Skeletal muscle cell (primary cell): ENCODE measurements at places on chromosomes 1 and 21.
A peak's percentile ranks its signal among the peaks of the same experiment; 100 is the strongest.

DNA sequence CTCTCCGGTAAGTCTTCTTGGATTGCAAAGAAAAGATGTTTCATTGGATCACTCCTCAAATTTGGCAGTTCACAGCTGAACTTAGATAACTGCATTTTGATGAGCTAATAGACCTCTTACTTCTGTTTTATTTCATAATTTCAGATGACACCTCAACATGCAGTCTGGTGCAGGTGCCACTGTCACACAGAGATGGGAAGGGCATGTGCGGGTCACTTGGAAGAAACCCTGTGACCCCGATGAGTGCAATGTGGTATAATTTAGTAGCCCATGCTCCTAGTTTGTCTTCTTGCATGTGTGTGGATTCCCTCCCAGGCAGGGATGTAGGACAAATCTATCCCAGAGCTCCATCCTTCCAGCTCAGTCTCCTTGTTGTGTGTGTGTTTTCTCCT lies 481 bp upstream of the SLAMF1 start:
- no peak for DNase-seq

- no peak for DNase-seq
Observed at GRCh38 chr21:44650265-44650972, 4.0 kb downstream of the KRTAP12-4 start.

- no peak for DNase-seq
Observed at GRCh38 chr1:224267925-224268324, 62.0 kb downstream of the NVL start.

- DNase-seq, result peak; percentile 80
Observed at GRCh38 chr1:220818421-220819173, 31.9 kb downstream of the MTARC1 start.

DNA sequence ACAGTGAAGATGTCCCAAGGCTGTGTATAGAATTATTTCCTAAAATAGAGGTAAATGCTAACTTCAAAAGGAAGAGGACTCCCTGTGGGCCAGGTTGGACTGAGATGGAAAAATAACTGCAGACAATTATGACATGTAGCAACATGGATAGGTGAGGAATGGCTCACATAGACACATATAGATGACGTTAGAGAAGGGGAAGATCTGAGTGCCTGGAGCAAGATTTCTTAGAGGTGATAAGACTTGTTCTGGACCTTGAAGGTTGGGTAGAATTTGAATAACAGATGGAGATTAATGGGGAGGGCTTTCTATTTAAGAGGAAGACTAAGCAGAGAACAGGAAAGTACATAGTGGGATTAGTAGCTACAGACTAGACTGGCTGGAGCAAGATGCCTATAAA lies 76.9 kb downstream of the C1orf21 start:
- DNase-seq, result no peak

- no peak for DNase-seq
Observed at GRCh38 chr1:43994794-43995790, 3.7 kb downstream of the CCDC24 start.

DNA sequence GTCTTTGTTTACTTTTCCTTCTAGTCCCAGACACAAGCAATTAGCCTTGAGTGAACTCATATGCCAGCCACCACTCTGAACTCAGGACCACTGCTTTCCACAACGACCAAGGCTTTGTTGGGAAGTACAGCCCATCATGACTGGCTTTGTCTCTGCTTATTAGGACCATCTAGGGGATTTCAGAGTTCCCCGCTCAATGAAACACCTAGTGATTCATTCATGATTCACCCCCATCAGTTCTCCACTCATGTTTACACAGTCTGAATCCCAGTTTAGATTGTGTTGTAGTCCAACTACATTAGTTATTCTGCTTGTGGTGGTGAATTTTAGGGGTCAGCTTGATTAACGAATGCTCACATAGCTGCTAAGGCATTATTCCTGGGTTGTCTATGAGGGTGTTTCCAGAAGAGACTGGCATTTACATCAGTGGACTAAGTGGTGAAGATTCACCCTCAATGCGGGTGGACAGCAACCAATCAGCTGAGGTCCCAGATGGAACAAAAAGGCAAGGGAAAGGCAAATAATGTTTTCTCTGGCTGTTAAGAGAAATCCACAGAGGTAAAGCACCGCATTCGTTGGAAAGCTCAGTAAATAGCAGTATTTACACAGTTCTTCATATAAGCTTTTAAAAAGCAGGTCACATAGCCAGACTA lies 122.7 kb downstream of the RGS21 start:
- peak; percentile 82 for DNase-seq

DNA sequence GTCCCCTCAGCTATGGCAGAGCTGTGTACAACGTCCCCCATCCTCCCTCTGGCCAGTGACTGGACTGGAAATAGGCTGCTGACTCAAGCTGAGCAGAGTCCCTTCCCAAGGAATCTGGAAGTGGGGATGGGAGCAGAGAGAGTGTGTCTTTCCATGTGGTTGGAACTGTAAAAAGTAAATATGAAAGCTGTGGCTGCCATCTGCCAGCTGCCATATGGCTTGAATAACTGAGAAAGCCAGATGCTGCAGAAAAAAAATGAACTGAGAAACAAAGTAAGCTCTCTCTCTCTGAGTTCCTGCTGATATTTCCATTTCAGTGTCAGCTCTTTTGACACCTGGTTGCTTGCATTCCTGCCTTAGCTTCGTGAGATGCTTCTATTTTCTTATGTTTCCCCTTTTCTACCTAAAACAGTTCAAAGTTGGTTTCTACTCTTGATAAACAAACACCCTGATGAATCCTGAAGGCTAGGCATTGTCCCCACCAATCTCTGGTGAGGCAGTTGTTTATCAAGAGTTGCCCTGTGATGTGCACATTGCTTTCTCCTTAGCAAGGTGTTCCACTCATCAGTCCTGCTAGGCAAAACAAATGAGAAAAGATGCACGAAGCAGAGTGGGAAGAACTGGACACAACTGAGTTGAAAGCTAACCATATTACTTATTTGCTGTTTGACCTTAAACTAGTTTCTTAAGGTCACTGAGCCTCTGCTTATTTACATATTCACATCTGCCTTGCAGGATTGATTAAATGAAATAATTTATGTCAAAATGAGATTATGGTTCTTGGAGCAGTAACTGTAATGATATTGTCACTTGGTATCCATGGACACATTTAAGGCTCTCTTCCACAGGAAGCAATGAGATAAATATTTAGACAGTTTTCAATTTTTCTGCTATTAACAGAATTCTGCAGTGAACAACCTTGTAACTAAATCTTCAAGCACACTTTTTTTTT lies 16.6 kb upstream of the DR1 start:
- DNase-seq, result no peak

- DNase-seq, result peak; percentile 86
Observed at GRCh38 chr1:28552758-28553663, at the start of gene TRNAU1AP. TSS of gene TRNAU1AP (plus strand) at chr1:28553085. CDS start at chr1:28553111, 26 bp downstream.

DNA sequence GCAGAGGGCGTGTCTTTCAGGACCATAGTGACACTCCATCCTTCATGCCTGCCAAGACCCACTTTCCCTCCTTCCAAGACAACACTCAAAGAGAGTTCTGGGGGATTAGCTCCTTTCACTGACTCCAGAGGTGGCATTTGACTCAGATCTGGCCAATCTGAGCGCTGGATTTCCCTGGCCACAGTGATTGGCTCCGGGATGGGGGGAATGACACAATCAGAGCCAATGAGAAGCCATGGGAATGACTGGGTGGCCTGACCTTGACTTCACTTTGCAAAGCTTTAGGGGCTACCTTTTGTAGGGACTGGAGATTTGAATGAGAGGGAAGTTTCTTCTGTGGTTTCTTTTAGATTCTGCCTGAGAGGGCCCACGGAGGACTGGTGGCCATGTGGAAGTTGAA lies 26.9 kb upstream of the WNT4 start:
- no peak for DNase-seq

GRCh38 chr1:64246294-64246917 lies 43.0 kb downstream of the UBE2U start:
- no peak for DNase-seq

DNA sequence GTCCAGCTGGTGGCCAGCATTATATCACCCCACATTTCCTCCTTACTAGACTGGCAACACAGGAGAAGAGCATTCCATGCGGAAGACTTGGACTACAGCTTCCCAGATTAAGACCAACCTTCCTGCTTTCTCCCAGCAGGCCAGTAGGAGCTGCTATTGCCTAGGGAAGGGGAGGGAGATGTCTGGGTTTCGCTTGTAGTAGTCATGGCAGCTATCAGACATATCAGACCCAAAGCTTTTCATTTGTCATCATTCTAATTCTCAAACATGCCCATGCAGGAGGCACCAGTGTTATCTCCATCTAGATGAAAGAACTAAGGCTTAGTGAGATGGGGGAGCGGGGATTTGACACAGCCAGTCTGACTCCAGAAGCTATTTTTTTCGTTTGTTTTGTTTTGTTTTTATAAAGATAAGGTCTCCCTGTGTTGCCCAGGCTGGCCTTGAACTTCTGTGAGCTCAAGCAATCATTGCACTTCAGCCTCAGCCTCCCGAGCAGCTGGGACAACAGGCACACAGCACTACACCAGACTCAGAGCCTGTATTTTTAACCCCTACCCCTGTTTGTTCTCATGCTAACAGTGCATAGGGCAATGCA lies 4.5 kb downstream of the PLA2G2A start:
- DNase-seq, result peak; percentile 19

- no peak for DNase-seq
Observed at GRCh38 chr1:83850834-83851233, 148.1 kb downstream of the TTLL7 start.

- DNase-seq, result no peak
Observed at GRCh38 chr1:5329068-5329739, 663.0 kb downstream of the NPHP4 start.

DNA sequence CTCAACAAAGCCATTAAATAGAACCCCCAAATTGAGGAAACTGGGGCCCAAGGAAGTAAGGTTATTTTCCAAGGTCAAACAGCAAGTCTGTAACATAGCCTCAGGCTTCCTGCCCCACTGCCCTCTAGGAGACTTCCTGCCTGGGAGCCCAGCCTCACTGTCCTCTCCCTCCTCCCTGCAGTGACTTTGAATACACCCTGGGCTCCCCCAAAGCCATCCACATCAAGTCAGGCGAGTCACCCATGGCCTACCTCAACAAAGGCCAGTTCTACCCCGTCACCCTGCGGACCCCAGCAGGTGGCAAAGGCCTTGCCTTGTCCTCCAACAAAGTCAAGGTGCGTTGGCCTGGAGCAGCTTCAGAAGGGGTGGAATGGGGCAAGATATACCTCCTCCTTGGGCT lies 18.3 kb downstream of the GRHL3 start:
- no peak for DNase-seq

DNA sequence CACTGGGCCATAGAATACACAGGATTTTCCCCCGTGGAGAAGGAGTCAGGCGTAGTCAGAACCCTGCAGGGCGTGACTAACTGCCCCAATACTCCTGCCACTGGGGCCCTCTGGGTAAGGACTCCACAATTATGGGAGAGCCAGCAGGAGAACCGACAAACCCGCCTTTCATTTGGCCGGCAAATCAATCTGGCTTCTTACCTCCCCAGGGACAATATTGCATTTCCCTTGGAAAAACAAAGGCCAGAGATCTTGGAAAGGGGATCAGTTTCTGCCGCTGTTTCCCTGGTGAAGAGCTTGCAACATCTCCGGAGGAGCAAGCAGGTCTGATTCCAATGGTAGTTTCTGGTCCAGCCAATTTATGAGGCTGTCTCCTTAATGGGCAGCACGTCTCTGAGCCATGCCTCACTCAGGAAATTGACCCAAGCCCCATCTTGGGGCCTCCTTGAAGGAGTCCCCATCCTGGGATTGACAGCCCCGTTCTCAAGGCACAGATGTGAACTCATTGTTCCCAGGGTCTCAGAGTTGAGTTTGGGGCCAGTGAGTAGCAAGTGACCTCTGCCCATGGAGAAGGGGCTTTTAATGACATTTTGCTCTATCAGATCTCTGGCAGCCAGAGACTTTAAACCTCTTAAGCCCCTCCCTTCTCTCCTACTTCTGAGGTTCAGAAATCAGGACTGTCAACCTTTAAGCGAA lies 4.3 kb downstream of the TRABD2B start:
- peak; percentile 62 for DNase-seq

GRCh38 chr1:221869779-221870178 lies 127.9 kb upstream of the DUSP10 start:
- DNase-seq, result peak; percentile 55

DNA sequence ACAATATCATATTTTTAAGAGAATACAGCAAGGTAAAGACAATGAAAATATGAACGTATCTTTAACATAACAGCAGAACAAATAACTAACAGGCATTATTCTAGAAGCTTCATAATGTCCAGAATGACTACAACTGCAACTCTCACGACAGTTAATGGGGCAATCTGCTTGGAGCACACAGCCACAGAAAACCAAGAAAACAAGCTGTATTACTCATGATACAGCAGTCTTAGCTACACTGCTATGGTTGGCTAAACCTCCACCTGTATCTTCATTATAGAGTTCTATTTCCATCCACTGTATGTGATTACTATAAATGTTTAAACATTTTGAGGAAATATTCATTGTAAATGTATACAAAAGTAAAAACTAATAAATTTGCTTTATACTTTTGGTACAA lies 139.9 kb downstream of the DPYD start:
- DNase-seq, result no peak

GRCh38 chr1:212256369-212256768 lies 28.8 kb upstream of the PPP2R5A start:
- DNase-seq, result no peak

GRCh38 chr1:46418976-46419375 lies 24.9 kb downstream of the FAAH start:
- no peak for DNase-seq

- DNase-seq, result no peak
Observed at GRCh38 chr1:40797668-40798010, 14.1 kb downstream of the KCNQ4 start.

GRCh38 chr1:170077926-170078325 lies 3.4 kb upstream of the KIFAP3 start:
- DNase-seq, result no peak

- no peak for DNase-seq
Observed at GRCh38 chr1:111739925-111740765, 950 bp upstream of the INKA2 start.

- DNase-seq, result no peak
Observed at GRCh38 chr1:162822391-162823200, 32.1 kb downstream of the HSD17B7 start.

DNA sequence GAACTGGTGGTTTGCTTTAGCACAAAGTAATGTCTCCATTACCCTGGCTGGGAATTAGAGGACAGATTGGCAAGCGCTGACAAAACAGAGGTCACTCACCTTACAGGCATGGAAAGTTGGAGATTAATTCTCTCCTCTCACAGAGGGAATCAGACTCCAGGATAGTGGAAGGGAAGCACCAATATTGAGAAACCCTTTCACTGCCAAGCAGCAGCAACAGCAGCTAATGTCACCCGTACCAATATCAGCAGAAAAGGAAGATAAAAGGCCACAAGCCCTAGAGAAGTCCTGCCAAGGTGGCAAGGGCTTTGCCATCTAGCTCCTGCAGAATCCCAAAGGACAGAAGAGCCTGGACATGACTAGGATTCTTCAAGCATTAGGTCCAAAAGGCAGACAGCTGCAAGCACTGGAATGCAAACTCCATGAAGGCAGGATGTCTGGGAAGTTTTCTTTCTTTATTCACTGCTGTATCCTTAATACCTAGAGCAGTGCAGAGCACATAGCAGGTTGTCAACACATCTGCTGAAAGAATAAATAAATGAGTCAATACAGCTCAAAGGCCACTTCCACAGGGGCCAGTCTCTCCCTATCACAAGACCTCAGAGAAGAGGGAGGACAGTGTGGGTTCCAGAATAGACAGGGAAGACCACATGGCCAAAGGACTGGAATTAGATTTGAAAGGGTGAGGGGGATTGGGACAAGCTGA lies 57.2 kb downstream of the ERI3 start:
- DNase-seq, result no peak

- DNase-seq, result no peak
Observed at GRCh38 chr21:46482225-46482845, 23.6 kb downstream of the DIP2A start.
